Neural crest cell (in vitro differentiated cells): ENCODE measurements at places on chromosomes 7 and 10. TPM values are rescaled to one million over a fixed set of nuclear protein-coding genes. Genes with fewer than 3 reads are reported as not detected.

Gene OR2A14
- not detected in 2 replicates for total RNA-seq

Gene PGAM2
- 1.8 and 2.4 TPM in 2 replicates for total RNA-seq

DNA sequence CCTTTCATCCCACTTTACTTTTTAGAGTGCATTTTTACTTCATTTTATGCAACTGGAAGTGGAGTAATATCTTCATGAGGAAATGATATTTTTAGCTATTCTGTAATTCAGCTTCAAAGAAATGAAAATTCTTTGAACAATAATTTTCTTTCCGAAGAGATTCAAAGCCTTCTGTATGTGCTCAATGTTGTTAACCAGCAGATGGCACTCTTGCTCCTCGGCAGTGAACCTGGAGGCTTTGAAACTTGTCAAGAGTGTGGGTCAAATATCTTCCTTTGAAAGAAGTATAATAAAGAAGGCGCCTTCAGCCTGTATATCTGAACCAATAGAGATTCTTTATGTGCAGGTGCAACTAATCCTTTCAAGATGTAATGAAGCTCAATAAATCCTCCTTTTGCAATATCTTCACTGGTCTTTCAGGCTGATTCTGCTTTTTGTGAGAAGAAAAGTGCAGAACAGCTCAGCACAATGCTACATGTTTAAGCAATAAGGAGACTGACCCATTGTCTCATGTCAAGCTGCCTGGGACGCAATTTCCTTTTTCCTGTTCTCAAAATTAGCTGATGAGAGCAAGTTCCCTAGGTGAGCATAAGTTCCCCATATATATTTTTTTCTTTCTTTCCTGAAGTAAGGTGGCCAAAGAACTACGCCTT lies 258.4 kb downstream of the SEMA3A start:
- DNase-seq, result peak; percentile 50

DNA sequence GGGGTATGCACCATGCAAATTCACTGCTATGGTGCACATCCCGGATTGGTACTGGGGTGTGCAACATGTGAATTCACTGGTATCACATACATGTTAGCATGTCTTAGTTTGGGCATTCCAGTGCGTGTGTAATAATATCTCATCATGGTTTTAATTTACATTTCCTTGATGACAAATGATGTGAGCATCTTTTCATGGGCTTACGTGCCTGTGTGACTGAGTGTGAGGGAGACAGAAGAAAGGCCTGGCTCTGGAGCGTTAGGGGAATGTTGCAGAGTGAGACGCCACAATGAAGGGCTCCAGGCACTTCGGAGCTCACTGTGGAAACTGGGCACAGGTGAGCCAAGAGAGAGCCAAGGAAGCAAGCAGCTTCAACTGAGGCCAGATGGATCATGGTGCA lies 162.6 kb downstream of the UBE2H start:
- DNase-seq, result no peak

DNA sequence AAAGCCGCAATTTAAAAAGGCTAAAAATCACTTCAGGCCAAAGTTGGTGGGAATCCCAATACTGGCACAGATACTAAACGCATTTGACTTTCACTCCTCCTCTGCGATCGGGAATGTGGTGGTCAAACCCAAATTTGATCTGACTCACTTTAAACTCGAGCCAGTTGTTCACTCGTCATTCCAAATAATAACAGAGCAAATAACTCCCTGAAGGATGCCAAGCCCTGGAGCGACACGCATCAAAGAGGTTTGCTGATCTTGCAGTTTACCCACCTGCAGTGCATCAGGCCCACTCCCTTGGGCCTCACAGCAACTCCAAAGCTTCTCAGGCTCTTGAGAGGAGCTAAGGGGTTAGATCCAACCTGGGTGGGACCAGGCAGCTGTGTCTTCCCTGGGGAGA lies 12.2 kb downstream of the PTN start:
- no peak for DNase-seq

DNA sequence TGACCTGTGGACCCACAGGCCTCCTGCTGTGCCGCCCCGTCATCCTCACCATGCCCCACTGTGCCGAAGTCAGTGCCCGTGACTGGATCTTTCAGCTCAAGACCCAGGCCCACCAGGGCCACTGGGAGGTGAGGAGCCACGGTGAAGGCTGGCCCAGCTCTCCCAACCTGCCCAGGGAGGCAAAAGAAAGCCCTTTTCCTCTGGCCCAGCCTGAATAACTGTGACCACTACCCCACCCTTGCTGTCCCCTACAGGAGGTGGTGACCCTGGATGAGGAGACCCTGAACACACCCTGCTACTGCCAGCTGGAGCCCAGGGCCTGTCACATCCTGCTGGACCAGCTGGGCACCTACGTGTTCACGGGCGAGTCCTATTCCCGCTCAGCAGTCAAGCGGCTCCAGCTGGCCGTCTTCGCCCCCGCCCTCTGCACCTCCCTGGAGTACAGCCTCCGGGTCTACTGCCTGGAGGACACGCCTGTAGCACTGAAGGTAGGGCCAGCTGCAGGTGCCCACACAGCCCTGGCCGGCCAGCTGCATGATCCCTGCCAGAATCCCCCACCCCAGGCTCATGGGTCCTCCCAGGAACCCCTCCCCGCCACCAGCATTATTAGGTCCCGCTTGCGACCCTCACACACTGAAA lies 25.5 kb upstream of the SLC29A3 start:
- DNase-seq, result no peak

- no peak for DNase-seq
These were observed 437.6 kb upstream of the ZMIZ1 start for GRCh38 chr10:78630944-78631838.

- DNase-seq, result no peak
These were observed 182.8 kb downstream of the ARHGAP12 start for GRCh38 chr10:31745612-31746376.

Gene IQCE
- total RNA-seq, result 18.4 and 22.4 TPM in 2 replicates

Gene OPALIN
- total RNA-seq, result not detected in 2 replicates

DNA sequence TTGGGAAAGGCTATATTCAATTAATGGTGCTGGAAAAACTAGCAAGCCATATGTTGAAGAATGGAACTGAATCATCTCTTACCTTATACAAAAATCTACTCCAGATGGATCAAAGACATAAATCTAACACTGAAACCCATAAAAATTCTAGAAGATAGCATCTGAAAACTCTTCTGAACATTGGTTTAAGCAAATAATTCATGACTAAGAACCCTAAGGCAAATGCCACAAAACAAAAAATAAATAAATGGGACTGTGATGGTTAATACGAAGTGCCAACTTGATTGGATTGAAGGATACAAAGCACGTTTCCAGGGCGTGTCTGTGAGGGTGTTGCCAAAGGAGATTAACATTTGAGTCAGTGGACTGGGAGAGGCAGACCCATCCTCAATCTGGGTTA lies 1130.0 kb downstream of the DNAJB9 start:
- DNase-seq, result no peak

DNA sequence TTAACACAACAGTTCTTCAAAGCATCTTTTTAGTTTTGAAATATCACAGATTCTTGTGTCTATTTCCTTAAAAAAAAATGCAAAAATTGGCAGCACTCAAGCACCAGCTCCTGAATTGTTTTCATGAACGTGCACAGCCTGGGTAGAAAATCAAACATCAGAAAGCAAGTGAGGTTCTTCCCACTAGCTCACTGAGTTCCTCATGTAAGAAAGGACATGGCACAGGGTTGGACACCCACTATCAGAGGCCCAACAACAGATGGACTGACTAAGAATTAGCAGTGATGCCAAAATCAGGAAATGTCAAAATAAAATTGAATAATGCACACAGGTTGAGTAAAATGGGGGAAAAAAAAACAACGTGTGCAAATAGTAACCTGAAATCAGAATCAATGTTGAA lies 146.8 kb downstream of the PCLO start:
- DNase-seq, result no peak

Gene NPFFR1
- not detected in 2 replicates for total RNA-seq

DNA sequence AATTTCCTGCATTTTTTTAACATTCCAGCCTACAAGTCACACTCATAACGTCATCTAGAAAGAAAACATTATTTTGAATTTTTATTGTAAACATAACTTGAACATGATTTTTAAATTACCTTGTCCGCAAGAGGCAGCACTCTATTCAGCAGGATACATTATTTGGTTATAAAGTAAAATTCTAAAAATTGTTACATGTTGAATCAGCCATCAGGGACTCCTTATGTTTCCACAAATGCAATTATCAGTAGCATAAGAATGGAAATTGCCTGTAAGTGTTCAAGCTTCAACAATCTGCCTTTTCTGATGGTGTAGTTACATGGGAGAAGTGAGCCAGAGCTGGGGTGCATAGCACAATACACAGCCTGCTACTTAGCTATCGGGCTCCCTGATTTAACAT lies 97.5 kb downstream of the ZNF365 start:
- no peak for DNase-seq

GRCh38 chr7:47202146-47202783 lies 379.6 kb downstream of the TNS3 start:
- DNase-seq, result no peak
